BJ (cell line): ENCODE measurements at places on chromosomes 2 and 18.

DNA sequence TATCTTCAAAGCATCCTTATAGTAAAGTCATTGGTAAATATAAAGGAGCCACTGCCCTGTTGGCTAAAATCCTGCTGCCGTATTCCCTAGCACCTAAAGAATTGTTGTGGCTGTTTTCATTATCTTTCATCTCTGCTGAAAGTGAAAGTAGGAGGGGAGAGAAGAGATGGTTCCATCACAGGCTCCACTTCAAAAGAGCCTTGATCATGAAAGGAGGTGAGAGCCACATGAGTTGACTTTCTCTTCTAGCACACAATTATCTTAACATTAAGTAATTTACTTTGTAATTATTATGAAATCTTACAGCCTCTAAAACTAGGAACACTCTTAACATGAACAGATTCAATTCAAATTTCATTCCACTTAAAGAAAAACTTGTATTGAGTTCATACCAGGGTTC, 1050.9 kb upstream of the LRRTM1 start:
- DNase-seq, result no peak

DNA sequence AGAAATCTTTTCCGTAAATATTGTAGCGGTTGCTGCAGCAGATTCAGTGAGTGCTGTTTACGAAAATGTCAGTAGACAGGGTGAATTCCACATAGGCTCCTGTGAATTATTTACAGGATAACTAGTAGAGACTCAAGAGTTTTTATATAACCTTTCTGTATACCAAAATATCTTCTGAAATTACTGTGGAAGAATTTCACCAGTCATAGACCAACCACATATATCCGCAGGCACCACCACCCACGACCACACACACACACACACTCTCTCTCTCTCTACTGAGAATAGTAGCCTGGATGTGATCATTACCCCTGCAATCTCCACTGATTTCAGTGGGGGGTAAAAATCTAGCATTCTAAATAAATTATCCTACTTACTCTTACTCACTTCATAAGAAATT, 341.8 kb downstream of the RBM43 start:
- DNase-seq, result no peak

GRCh38 chr18:9741406-9741792, 33.3 kb downstream of the RAB31 start:
- DNase-seq, result no peak

- no peak for DNase-seq
Measured at GRCh38 chr18:4870177-4870773, 326.8 kb downstream of the AKAIN1 start.

GRCh38 chr2:74250189-74250631, 51.8 kb downstream of the MTHFD2 start:
- DNase-seq, result no peak

DNA sequence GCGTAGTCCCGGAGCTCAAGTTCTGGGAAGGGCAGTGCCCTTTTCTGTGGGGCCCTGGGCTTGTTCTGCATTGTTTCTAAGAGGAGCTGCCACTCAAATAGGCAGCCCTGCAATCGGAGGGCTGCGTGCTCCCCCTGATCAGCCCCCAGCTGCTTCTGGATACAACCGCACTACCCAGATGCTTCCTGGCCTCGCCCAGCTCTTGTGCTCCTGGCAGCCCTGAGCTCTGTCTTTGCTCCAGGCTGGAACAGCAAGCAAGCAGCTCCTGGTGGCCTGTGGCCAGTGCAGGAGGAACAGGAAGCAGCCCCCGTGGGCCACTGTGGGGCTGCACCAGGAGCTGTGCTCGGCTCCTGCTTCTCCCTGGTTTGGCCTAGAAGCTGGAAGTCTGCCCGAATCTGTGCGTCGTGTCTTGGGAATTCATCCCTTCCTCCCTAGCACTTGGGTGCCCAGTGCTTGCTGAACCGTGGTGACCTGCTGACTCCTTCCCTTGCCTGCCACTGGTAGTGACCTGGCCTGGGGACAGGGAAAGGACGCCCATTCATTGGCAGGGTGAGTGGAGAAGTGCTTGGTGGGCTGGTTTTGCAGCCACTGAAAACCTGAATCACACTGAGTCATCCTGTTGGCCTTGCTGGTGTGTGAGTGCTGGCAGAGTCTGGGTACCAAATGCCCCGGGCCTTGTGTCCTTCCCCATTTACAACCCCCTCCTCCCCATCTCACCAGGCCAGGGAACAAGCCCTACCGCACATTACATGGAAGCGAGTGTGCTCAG, 27.3 kb upstream of the NTSR2 start:
- peak; percentile 34 for DNase-seq

GRCh38 chr2:9095690-9096089, 92.2 kb upstream of the MBOAT2 start:
- DNase-seq, result no peak

DNA sequence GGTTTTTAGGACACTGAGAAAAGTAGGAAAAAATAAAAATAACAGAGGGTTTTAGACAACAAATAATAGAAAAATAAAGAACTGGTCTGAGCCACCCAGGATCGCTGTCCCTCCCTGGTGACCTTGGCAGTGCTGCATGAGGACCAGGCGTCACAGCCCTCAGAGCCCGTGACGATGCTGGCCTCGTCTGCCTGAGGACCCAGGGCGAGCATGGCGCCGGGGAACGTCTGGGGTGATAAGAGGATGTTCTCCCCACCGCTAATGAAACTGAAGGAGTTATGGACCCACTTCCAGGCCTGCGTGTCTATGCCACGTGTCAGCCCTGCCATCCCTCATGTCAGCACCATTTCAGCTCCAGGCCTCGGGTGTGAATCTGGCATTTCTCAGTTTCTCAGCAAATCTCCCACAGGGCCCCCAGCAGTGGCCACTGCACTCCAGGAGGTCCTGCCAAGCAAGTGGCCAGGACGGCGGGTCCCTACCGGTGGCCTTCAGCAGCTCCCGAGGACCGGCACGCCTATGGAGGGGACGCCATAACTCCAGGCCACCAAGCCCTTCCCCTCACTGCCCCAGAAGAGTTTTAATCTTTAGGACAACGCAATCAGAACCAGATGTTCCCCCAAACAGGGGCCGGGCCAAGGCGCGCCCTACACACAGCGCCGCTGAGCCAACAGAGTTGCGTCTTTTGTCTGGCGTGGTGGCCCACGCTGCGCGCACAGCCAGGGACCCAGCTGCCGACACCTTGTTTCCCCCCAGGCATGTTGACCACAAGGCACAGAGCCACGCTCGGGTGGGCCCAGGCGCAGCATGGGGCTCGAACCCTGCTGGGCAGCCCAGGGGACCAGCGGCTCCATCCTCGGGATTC, 179.7 kb downstream of the TWIST2 start:
- no peak for DNase-seq

DNA sequence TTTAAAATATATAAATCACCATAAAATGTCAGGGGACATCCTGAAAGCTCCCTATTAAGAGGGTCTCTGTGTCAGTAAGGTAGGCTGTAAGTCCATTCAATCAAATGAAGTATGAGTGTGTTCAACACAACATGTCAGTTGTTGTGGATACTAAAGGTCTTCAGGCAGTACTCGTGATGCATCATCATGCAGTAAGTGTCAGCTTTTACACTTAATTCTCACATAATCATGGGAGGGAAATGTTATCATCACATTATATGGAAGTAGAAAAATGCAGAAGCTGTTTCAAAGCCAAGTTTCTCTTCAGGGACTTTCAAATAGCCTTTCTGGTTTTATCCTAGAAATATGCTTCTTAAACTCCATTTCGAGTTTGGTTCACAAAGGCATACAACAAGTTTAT, 477.1 kb upstream of the ID2 start:
- DNase-seq, result no peak

DNA sequence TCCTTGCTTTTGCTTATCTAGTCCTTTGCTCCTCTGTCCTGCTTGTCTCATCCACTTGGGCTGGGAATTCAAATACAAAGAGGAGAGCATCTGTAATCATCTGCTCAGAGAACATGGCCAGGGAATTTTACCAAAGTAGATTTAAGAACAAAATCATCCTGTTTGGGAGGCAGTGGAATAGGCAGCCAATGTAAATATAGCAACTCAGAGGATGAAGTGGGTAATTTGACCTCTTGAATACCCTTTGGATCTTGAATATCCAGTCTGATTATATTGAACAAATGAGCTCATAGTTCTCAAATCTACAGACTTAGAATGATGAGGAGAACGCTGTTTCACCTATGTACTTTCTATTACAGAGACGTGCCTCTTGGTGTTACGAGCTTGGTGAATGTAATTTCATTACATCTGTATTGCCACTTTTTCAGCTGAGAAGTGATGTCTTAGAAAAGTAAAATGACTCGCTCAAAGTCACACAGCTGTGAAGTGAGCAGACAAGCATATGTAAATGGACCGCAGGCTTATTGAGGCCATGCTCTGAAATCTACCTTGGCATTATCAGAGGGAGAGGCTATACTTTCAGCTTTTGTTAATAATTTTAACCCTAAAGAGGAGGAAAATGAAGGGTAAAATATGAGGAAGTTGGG, 266.3 kb downstream of the MTX2 start:
- no peak for DNase-seq

- DNase-seq, result no peak
Measured at GRCh38 chr2:128324897-128325410, 6.3 kb upstream of the HS6ST1 start.

DNA sequence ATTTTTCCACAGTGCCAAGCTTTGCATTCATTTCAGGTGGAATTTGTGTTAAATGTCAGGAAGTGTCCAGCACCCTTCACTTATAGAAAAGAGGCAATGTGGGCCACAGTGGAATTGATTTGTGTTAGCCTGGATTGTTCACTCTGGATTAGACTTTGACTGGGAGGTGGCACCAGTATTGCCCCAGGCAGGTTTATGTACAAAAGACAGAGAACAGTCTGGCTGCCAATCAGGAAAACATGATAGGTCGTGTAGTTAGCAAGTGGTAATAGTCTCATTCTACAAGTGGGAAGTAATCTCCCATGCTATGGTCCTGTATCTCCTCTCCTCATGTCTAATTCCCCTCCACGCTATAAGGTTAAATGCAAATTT, 45.6 kb downstream of the RAB27B start:
- DNase-seq, result no peak

- DNase-seq, result no peak
Measured at GRCh38 chr18:43422518-43422917, 145.2 kb upstream of the SYT4 start.

- peak; percentile 88 for DNase-seq
Measured at GRCh38 chr2:207330912-207331311, 165.2 kb upstream of the KLF7 start.

DNA sequence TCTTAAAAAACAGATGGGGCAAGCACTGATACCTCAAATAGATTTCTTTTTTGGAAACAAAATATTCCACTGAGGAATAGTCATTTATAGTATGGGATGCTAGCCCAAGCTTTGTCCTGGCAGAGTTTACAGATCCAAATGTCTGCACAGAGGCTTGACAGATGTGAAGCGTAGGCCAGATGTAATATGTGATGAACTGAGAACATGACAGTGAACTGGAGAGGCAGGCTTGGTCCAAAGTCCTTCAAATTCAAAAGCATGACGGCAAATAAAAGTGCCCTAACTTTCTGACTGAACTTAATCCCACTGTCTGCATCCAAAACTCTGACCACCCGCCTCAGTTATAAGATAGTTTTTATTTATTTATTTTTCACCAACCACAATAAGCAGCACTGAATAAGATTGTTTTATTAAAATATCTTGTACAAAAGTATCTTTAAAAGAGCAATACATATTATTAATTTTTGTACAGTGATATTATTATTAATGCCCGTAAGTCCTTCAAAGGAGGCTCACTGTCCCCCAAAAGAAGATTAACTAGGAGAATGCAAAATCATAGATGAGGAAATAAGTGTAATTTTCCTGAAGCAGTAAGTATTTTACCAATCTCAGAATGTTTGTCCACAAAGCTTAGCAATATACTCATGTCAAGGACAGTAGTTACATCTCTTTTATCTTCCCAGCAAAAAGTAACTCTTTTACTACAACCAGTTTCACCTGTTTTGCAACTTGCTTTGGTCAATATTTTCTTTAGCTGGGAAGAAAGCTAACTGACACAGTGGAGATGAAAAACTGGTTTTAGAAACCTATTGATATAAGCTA, 10.7 kb upstream of the SPOPL start:
- no peak for DNase-seq

- no peak for DNase-seq
Measured at GRCh38 chr2:49980774-49981173, 826.5 kb upstream of the FSHR start.
